Foreskin fibroblast (primary cell): ENCODE measurements at places on chromosomes 5 and 9.
A peak's percentile ranks its signal among the peaks of the same experiment; 100 is the strongest.

- no peak for DNase-seq
Measured at GRCh38 chr5:174010365-174010764, 21.4 kb downstream of the C5orf47 start.

- no peak for DNase-seq
Measured at GRCh38 chr5:172617817-172618216, 23.2 kb upstream of the NEURL1B start.

- DNase-seq = no peak
Measured at GRCh38 chr9:104960662-104961061, 32.7 kb upstream of the ABCA1 start.

DNA sequence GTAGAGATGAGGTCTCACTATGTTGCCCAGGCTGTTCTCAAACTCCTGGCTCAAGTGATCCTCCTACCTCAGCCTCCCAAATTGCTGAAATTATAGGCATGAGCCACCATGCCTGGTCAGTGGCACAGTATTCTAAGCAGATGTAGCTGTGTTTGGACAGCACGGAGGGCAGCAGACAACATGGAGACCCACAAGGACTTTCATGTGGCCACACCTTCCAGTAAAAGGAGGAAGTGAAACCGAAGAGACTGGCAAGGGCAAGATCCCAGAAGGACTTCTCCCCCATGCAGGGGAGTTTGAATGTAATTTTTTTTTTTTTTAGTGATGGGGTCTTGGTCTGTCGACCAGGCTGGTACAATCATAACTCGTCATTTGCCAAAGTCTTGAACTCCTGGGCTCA, 172.2 kb downstream of the TRPM3 start:
- DNase-seq = no peak

DNA sequence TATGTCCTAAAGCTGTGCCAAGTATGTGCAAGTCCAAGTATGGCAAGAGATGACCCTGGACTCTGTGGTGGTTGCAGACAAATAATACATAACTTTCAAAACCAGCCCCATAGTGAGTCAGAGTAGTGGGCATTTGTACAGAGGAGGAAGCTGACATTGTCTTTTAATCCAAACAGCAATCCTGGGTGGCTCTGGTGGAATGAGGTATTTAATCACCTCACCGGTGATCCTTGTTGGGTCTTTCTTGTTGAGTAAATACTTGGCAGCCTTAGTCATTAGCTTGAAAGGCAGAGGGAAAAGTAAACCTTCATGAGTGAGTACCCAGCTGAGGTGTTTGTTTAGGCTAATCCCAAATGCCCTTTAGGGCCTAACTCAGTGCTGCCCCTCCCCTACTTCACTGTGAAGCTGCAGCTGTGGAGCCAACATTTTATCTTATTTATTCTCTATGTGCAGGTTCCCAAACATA, 148.7 kb upstream of the SLC12A2 start:
- DNase-seq = peak; percentile 65

- DNase-seq = peak; percentile 25
Measured at GRCh38 chr5:32506201-32506661, 61.7 kb upstream of the ZFR start.

DNA sequence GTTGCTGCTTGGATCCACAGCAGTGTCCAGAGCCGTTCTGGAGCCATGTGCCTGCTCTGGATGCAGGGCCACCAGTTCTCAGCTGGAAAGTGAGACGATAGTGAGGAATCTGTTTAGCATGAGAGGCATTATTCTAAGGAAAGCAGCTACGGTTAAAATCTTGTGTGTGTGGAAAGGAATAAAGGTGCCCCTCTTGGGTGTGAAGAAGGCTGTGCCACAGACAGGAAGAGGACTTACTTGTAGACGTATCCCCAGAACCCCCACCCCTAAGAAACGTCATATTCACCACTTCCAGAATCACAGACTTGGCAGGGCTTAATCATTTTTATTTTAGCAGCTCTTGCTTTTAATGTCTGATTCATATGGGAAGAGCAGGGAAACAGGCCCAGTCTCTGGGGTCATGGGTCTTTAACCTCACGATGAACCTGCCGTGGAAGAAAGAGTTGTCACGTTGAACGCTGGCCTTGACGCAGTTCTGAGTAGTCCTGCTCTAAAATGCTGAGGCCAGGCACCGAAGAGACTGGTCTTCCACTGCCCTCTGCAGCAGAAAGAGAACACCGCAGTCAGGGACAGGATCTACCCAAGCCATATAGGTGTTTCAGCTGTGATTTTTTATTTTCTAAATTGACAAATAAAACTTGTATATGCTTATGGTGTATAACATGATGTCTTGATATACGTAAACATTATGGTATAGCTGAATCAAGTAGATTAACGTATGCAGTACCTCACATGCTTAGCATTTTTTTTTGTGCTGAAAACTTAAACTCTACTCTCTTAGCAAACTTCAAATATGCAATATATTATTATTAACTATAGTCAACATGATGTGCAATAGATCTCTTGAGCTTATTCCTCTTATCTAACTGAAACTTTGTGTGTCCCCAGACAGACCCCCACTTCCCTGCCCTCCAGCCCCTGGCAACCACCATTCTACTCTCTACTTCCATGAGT, 38.8 kb downstream of the CARTPT start:
- peak; percentile 89 for DNase-seq

- DNase-seq = no peak
Measured at GRCh38 chr9:134655101-134655500, 13.5 kb downstream of the COL5A1 start.

DNA sequence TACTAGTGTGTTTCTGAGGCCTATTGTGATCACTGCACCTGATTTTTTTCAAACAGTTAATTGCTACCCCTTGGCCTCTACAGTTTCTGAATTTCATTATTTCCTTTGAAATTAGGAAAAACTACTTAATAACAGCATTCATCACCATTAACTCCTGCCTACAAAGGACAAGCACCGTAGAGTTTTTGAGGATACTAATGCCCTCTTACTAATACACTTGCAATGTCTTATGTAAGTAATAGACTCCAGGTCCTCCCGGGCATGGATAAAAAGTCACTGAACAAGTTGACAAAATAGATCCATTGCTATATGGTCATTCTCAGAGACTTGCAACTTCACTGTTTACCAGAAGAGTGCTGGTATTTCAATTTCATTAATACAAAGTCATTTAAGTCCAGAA, 1172.5 kb downstream of the CDH12 start:
- no peak for DNase-seq
